ENCODE measurements at places on chromosomes 7 and 10.

DNA sequence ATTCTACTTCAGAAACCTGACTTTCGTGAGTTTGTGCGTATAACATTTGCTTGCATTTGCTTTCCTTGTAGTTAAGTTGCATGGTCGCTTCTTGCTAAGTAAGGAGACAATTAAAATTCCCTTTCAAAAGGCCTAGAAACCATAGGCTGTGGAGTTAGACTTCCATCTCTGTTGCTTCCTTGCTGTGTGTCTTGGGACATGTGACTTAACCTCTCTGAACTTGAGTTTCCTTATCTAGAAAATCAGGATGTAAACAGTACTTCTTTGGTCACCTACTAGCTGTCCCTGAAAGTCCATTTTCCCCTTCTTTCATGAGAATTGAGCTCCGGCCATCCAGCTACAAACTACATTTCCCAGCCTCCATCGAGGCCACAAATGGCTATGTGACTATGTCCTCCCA, 89.2 kb downstream of the ITIH5 start:
- DNase-seq: no peak

DNA sequence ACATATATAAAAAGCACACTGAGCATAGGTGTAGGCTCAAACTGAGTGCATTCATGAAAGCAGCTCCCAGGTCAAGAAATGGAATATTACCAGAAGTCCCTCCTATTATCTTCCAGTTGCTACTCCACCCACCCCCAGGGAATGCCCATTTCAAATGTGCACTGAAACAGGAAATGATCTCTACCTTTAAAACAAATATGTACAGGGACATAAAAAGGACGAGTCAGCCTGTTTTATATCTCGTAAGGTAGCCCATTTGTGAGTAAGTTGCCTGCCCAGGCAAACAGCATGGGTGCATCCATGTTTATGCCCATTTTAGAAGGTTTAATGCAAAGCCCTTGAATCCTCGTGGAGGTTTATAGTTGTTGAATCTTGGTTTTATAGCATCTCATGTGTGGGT, 10.4 kb downstream of the FFAR4 start:
- DNase-seq: no peak

- DNase-seq: no peak
Measured at GRCh38 chr7:106485031-106485551, 175.9 kb downstream of the CCDC71L start.

- DNase-seq: no peak
Measured at GRCh38 chr10:128476845-128477244, 350.6 kb upstream of the MKI67 start.

- no peak for DNase-seq
Measured at GRCh38 chr7:142908921-142909890, 23.7 kb upstream of the TRPV6 start.

DNA sequence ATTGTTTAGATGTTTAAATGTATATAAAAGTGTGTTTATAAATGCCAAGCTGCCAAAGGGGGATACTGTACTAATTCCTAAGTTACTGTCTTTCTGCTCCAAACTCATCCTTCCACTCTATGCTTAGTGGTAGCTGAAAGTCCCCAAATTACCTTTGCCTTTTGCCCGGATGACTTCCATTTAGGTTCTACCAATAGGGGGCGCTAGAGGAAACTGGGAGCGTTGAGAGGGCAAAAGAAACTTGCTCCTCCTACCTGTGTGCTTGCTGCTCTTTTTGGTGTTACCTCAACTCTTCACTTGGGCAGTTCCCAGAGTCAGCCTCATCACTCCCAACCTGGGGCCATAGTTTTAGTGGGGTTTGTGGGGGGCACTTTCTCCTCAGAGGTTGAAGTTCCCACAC, 5.9 kb upstream of the OR2A25 start:
- no peak for DNase-seq

DNA sequence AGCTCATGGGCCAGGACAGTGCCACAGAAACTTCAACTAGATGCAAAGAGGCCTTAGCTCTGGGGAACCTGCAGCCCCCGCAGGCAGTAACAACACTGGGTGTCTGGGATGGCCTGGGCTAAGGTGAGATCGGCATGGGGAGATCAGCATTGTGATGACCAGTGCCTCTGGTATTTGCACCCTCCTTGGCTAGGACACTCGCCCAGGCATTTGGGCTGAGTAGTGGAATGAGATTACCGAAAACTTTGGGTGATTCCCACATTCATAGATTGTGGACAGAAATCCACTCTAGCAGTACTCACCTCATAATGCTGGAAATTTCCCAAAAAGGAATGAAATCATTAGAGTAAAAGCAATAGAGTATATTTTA, 70.6 kb upstream of the ZMIZ2 start:
- no peak for DNase-seq

- DNase-seq: no peak
Measured at GRCh38 chr10:60919551-60919950, 24.4 kb downstream of the RHOBTB1 start.

DNA sequence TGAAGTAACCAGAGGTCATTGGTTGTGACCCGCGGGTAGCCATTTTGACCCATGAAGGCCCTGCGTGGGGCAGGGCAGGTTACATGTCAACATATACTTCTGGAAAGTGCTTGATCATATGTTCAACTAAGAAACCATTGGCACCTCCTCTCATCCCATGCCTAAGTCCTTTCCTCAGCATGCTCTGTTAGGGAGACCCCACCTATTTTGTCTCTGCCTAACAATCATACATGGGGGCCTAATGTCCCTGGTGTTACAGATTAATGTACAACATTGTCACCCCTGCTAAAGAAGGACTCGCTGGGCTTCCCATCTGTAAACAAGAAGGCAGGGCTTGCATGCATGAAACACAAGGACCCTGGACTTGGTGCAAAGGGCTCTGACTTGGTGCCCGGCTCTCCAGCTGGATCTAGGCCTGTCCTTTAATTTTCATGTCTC, 133.7 kb upstream of the TNS3 start:
- no peak for DNase-seq

GRCh38 chr7:114970732-114971131, 48.8 kb downstream of the MDFIC start:
- no peak for DNase-seq

- DNase-seq: no peak
Measured at GRCh38 chr7:129544700-129545099, 42.4 kb downstream of the SMKR1 start.

DNA sequence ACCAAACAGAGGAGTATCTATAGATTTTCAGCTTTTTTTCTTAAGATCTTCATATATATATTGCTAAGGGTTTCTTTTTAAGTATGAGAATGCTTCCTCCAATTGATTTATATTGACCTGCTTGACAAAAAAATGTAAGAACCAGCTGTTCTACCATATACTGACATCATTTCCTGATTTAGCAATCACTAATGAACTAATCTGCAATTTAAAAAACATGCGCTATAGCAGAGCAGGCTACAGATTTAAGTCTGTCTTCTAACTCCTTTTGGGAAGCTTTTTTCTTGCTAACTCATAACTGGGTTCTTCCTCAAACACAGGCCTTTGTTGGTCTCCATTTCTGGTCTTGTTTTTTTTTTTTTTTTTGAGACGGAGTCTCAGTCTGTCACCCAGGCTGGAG, 33.2 kb downstream of the ABCC2 start:
- no peak for DNase-seq

GRCh38 chr7:102953406-102953805, 40.6 kb downstream of the LRRC17 start:
- DNase-seq: no peak

DNA sequence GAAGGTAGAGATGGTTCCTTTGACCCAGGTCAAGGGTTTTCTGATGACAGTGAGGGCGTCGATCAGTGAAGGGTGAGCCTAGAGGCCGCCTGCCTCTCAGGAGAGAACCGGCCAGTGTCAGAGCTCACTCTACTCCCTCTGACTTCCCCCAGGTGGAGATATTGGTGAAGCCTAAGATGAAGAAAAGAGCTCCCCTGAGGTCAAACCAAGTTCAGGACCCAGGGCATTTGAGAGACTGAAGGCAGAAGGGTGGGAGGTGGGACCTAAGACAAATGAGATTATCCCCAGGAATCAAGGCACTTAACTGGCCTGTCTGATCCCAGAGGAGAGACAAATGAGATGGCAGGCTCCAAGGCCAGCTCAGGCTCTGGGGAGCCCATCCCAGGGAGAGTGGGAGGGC, 104.7 kb downstream of the CDH23 start:
- no peak for DNase-seq

DNA sequence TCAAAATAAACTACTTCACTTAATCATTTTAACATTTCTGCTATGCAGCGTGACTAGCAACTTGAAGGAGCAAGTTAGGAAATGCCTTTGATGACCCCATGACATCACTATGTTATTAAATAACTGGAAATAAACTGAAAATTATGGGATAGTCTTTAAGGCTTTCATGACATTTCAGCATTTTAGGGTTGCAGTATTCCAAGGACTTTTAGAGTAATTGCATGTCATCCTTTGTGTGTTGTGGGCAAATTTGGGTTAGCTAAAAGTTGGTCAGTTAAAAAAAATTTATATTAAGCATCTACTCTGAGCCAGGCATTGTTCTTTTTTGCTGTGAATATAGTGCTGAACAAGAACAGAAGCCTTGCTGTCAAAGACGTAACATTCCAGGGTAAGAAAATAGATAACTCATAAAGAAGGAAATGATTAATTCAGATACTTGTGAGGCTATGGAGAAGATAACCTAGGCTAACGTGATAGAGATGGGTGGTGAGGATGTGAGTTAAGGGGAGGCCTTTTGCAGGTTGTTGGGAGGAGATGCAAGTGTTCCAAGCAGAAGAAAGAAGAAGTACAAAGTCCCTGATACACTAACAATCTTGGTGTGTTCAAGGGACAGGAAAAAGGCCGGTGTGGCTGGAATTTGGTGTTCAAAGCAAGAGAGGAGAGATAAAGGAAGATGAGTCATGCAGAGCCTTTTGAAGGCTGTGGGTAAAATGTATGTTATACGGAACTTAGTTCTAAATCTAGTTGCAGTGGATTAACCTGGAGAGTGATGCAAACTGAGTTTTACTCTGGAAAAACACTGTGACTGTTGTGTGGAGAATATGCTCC, 610.2 kb downstream of the AUTS2 start:
- DNase-seq: no peak

GRCh38 chr7:98387544-98388226, 13.2 kb downstream of the BAIAP2L1 start:
- DNase-seq: no peak

- DNase-seq: no peak
Measured at GRCh38 chr10:6482737-6483357, 97.2 kb downstream of the PRKCQ start.

DNA sequence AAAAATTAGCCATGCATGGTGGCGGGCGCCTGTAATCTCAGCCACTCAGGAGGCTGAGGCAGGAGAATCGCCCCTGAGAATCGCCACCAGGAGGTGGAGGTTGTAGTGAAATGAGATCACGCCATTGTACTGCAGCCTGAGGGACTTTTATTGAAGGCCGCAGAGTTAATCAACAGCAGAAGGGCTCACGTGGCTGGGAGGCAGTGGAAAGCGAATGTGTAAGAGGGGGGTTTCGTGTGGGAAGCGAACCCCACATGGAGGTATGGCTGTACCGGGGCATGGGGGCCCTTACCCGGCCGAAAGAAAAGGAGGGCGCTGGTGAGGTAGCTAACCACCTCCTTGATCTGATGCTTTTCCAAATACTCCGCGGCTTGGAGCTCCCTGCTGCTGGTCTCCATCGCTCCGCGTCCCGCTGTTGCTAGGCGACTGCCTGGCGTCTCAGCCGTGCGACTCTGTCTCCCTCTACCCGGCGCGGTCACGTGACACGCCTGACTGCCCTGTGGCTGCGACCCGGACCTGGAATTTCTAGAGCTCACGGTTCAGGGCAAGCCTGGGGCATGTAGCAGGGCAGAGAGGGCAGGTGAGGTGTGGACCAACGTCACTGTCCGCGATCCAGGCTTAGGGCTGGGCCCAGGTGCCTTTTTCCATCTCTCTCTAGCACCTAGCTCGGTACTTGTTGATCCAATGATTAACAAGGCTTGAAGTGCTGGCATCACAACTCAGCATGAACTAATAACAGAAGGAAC, at the start of gene EFCAB10:
Gene EFCAB10, minus strand, starts transcription at position 428 of the 746 bp plus-strand sequence. Its CDS starts 30 bp downstream, at position 398.
- DNase-seq: no peak

DNA sequence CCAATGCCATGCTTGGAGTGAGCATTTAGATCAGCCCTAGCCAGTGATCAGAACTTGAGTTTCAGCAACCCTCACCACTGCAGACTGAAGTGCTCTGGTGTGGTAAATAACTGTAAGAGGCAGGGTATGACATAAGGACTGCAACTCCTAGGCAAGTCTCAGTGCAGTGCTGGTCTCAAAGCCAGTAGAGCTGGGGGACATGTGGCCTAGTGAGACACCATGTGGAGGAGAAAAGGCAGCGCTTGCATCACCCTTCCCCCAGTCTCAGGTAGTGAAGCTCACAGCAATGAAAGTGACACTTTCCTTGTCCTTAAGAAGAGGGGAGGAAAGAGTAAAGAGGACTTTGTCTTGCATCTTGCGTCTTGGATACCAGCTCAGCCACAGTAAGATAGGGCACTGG, 386.8 kb upstream of the POT1 start:
- DNase-seq: no peak

DNA sequence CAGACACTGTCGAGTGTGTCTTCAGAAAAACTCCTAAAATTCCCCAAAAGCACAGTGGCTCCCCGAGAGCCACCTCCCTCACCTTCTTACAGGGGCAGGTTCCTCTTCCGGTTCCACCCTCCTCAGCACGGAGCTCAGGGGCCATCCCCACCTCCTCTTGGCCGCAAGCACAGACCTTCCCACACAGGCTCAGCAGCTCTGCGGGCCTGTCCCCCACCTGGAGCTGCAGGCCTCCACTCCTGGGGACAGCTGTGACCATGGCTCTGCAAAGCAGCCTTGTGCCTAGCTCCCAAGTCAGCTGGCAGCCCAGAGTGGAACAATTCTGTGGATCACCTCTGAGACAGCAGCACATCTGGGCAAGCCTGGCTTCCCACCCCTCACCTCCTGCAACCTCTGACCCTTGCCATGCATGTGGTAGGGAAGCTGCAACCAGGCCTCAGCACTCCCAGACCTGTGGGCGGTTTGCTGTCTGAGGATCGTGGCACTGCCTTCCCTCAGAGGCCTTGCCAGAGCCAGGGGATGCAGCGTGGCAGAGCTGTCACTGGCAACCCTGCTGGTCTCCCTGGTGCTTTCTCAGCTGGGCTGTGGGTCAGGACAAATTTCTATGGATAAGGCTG, 79.7 kb downstream of the ALOX5 start:
- DNase-seq: no peak

GRCh38 chr10:17202999-17203398, 1.5 kb upstream of the TRDMT1 start:
- no peak for DNase-seq
